ENCODE measurements at places on chromosomes 1 and 21. TPM values are rescaled to one million over a fixed set of nuclear protein-coding genes. Genes with fewer than 3 reads are reported as not detected.

- no peak for DNase-seq
Measured at GRCh38 chr1:87318056-87318650, 10.5 kb upstream of the LMO4 start.

DNA sequence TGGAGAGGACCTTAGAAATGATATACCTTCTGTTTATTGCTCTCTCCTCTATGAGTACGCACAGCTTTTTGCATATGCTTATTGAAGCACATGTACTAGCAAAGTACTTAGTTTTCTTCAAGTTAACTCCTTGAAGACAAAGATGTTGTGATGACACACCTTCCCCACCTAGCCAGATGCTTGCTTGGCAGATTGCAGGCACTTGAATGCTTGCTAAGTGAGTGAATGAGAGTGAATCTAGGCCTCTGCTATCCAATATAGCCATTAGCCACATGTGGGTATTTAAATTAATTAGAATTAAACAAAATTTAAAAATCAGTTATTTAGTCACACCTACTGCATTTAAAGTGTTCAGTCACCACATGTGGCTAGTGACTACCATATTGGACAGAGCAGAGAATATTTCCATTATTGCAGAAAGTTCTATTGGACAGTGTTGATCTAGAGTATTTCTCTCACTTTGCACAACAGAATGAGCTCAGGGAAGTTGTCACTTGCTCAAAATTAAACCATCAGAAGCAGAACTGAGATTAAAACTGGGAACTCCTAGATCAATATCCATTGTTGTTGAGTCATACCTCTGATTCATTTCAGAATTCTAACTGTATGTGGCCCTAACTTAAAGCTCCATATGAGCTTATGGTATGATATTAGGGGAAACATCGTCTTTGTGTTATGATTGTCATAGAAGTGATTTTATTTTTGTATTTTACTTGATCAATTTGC, 8.6 kb upstream of the EEIG2 start:
- peak; percentile 18 for DNase-seq

GRCh38 chr1:43600033-43601020, 49.6 kb upstream of the KDM4A start:
- no peak for DNase-seq

GRCh38 chr1:184437291-184437690, 50.5 kb downstream of the C1orf21 start:
- DNase-seq = no peak

GRCh38 chr1:198363625-198364151, 176.8 kb downstream of the ATP6V1G3 start:
- DNase-seq = no peak

DNA sequence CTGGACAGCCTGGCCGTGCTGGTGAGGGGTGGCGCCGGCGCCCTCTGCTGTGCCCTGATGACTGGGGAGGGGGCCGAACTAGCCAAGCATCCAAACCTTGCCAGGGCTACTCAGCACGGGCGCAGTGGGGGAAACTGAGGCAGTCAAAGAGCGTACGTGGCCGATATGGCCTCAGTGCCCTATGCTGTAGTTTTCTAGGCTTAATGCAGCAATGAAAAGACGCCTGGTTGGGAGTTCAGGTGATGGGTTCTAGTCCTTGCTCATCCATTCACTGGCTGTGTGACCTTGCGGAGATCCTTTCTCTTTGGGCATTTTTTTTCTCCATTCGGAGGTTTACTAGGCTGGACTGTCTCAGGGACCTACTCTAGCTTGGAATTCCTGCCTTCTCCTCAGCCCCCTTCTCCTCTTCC, 822 bp downstream of the MTX1 start:
- DNase-seq = no peak

GRCh38 chr1:93816970-93817678, 61.9 kb downstream of the DNTTIP2 start:
- no peak for DNase-seq

GRCh38 chr1:1763657-1764621, 14.3 kb downstream of the NADK start:
- no peak for DNase-seq

- no peak for DNase-seq
Measured at GRCh38 chr1:164628772-164629171, 69.8 kb downstream of the PBX1 start.

GRCh38 chr1:204259782-204260181, 46.0 kb upstream of the GOLT1A start:
- no peak for DNase-seq

GRCh38 chr1:60225486-60225885, 151.9 kb upstream of the C1orf87 start:
- DNase-seq = no peak

DNA sequence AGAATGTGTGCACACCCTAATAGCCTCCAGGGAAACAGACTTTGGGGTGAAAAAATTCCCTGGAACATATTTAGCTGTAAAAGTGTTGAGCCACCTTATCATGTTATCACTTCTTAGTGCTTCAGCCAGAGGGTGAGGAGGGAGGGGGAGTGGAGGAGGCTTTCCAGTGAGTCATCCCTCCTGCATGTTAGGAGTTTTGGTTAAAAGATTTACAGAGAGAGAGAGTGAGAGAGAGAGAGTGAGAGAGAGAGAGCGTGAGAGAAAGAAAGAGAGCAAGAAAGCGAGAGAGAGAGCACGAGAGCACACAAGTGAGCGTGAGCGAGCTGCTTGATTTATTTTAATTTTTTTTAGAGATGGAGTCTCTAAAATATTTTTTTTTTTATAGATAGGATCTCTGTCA, 13.5 kb upstream of the CACNA1E start:
- no peak for DNase-seq

- no peak for DNase-seq
Measured at GRCh38 chr21:44910229-44911067, 10.3 kb downstream of the ITGB2 start.

DNA sequence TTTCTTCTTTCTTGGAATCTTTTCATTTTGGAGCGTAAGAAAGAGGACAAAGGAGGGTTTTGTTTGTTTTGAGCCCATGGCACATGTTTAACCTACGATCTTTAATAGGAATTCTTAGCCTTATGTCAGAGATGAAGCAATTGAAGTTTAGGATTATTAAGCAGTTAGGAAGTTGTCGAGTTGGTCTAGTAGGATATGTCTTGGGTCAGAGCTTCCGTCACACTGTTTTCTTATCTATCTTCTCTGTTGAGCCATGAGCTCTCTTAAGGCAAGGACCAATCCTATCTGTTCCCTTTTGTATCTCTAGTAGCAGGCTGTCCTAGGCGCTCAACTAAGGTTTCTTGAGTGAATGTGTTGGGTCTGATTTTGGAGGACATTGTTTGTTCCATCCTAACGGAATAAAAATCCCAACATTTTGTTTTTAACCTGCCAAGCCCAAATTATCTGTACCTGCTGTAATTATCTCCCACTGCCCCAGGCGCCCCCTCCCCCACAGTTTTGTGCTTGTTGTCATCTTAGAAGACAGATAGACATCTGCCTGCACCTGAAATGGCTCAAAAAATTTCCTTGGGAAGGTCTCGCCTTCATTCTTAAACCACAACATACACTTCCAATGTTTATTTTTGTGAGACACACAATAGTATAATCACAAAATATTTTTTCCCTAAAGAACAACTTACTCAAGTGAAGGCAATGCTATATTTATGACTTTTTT, 95.3 kb upstream of the GADD45A start:
- no peak for DNase-seq

DNA sequence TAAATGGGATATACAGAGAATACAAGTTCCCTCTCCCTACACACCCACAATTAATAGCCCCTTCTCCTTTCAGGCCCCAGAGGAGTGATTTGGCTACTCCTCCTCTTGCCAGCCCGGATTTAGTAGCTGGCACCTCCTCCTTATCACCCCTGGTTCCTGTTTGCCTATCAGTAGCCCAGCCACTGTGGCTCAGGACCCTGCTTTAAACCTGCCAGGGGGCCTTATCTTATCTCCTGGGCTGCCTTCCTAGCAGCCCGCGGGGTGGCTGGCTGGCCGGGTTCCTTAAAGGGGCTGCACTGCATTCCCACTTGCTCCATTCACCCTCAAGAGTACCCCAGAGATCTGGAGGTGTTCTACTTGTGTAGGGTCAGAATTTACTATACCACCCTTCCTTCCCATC, 70.4 kb downstream of the PLEKHA6 start:
- no peak for DNase-seq

GRCh38 chr21:30102871-30103270, 63.7 kb downstream of the CLDN17 start:
- DNase-seq = no peak

- peak; percentile 68 for DNase-seq
Measured at GRCh38 chr1:225426395-225427234, 1.2 kb downstream of the LBR start.

GRCh38 chr1:221778125-221778524, 36.2 kb upstream of the DUSP10 start:
- no peak for DNase-seq

GRCh38 chr1:158025576-158026230, 32.3 kb downstream of the KIRREL1 start:
- no peak for DNase-seq

- DNase-seq = no peak
Measured at GRCh38 chr1:230375147-230375546, 51.0 kb downstream of the PGBD5 start.

- no peak for DNase-seq
Measured at GRCh38 chr21:29520171-29520570, 221.4 kb downstream of the BACH1 start.

- no peak for DNase-seq
Measured at GRCh38 chr1:84959294-84959693, 37.6 kb downstream of the MCOLN2 start.

GRCh38 chr1:226085675-226086285, 23.3 kb downstream of the H3-3A start:
- no peak for DNase-seq

DNA sequence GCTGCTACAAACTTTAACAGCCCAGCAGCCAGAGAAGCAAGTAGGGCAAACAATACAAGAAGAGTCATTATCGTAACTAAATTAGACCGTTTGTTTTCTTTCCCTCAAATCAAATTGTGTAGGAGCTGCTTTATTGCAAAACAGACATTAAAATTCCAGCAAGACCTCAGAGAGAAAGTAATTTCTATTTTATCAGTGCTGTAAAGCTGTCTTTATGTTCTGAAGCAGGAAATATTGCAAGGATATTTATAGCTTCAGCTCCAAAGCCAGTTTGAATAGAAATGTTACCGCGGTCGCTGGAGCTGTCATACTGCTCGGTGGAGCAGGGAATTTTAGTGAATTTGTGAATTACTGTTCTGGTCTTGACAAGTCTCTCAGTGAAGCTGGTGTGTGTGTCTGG, 503.8 kb upstream of the PLXNA2 start:
- DNase-seq = no peak

DNA sequence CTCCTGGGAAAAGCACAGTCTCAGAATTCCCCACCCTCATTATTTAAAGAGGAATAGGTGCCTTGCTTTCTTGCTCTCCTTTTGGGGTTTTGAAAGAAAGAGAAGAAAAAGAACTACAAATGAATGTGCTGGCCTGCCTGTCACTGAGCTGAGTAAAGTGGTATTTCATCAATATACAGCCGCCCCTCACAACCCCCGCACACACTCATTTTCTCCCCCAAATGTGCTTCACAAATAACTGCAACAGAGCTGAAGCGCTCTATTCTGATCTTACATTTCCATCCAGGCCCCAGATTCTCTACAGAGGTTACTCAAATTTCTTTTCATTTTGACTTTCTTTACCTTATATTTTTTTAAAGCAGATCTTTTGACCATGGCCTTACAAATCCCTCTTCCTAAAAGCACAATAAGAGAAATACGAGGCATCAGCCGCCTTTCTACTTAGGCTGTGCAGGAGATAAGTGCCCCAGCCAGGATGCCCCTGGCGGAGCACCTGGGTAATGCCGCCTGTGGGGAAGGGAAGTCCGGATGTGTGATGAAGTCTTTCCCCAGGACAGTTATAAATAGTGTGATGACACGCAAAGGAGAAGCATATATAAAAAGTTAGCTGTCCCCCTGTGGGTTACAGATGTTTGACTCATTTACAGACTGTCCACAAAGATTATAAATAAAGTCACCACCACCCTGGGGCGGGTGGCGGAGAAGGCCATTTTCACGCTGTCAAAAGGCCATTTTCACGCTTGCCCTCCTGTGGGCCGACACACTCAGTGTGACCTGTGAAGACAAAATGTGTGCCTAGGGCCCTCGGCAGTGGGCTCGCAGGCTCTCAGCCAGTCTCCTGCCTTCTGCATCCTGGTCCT, 6.5 kb downstream of the KCNN3 start:
- peak; percentile 44 for DNase-seq

DNA sequence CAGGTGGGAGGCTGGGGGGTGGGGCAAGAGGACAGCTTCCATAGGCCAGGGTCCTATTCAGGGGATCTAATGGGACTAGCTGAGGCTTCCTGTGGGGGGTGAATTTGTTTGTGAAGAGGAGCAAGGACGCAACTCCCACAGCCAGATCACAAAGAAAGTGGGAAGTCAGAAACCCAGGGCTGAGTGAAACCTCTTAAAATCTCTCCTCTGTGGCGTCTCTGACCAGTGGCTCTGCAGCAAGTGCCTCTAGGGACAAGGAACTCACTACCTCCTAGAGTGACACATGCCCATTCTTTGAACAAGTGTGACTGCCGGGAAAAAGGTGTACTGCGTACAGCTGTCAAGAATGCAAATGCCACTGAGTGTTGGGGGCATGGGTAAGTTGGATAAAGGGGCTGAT, 187.9 kb downstream of the HIVEP3 start:
- DNase-seq = no peak

DNA sequence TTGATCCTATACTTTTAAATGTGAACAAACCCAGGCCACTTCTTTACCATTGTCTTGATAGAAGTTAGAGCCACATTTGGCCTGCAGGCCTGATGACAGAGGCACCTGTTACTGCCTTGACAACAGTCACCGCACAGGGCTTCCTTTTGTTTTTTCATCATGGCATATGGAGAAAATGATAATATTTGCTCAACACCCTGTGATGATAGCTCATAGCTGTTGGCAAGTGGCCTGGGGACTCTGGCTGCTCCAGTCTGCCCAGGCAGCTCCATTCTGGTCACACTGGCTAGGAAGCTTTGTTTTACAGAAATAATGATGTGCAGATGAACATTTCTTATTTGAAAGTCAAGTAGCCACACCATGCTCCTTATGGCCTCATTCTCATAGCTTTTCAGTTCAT, 89.6 kb upstream of the GPR88 start:
- DNase-seq = no peak

DNA sequence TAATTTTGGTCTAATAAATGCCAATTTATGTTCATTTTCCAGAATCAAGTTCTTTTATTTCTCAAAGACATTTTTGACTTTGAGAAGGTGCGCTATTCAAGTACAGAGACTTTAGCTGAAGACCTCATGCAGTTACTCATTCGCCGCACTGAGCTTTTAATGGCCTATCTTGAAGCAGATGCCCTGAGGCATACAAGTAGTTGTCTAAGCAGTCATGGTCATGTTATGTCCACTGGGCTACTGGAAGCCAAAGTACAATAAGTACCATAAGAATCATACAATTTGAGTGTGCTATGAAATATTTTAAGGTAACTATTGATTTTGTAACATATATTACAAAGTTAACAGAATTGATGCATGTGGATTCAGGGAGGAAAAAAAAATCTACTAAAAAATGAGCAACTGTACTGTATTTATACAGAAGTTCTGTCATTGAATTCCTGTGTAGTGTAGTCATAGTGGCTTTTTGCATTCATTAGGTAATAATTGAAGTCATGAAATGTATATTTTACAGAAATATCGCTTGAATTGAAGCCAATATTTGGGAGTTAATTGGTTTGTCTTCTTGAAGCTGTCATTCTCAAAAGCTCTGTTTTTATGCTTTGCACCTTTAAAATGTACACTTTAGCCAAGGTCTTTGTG, 13.5 kb upstream of the NEXN start:
- no peak for DNase-seq

Gene PGBD2
- 0.90 TPM for total RNA-seq

Gene SPRR2A
- total RNA-seq = not detected

Gene PLEKHA6
- 0.14 TPM for total RNA-seq

Gene TCHHL1
- total RNA-seq = not detected

Gene GLIS1
- total RNA-seq = not detected

Gene PLEKHN1
- total RNA-seq = 0.56 TPM

Gene CRYAA
- total RNA-seq = not detected

Gene LCE3D
- total RNA-seq = not detected
